ENCODE measurements at places on chromosomes 2 and 18. TPM values are rescaled to one million over a fixed set of nuclear protein-coding genes. Genes with fewer than 3 reads are reported as not detected.

- no peak for DNase-seq
Measured at GRCh38 chr2:96893289-96894150, 23.6 kb upstream of the SEMA4C start.

IMPA2 gene
- total RNA-seq, result 2.1 TPM

GRCh38 chr18:49766646-49767045 lies 46.7 kb downstream of the ACAA2 start:
- DNase-seq, result no peak

DNA sequence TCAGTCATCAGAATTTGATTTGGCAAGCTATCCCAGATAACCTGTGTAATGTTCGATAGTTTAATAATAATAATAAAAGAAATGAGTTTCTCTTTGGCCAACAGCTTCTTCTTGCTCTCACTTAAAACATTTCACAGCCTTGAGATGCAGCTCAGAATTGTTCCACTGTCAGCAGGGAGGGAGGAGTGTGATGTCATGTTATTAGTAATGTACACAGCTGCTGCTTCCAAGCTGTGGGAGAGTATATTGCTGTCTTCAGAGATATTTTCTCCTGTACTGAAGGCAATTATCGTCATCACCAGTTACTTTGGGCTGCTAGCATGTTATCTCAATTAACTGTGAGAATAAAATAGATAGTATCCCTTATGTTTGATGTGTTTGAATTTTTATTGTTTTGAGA lies 146.9 kb upstream of the MAP3K20 start:
- DNase-seq, result no peak

ZNF396 gene
- total RNA-seq, result 1.0 TPM

GRCh38 chr2:168316073-168316440 lies 68.7 kb upstream of the STK39 start:
- DNase-seq, result no peak

STON1 gene
- 0.63 TPM for total RNA-seq

DNA sequence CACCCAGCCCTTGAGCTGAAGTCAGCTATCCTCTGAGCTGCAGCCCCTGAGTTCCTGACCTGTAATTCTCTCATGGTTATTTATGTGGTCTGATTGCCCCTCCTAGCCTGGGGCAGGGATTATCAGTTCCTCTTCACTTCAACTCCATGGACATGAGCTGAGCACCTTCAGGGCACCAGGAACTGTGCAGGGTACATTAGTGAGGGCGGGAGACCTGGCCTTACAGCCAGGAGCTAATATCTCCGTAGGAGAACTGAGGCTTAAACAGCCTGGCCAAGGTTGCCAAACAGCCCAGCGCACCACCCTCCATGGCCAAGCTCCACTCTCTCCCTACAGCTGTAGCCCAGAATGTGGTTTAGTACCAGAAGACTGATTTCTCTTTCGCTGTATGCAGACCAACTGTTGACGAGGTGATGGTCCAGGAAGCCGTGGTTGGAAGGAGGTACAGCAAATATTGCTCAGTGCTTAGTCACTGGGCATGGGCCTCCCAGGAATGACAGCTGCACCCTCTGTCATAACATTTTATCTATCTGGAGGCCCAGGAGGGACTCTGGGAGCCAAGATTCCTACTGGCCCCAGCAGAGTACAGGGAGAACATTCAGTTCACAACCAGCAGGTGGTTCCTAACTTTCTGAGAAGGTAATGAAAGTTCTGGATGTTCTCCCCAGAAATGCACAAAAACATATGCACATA lies 228.7 kb upstream of the SIX2 start:
- DNase-seq, result no peak

- DNase-seq, result no peak
Measured at GRCh38 chr18:58525928-58526424, 102.9 kb downstream of the ALPK2 start.

DNA sequence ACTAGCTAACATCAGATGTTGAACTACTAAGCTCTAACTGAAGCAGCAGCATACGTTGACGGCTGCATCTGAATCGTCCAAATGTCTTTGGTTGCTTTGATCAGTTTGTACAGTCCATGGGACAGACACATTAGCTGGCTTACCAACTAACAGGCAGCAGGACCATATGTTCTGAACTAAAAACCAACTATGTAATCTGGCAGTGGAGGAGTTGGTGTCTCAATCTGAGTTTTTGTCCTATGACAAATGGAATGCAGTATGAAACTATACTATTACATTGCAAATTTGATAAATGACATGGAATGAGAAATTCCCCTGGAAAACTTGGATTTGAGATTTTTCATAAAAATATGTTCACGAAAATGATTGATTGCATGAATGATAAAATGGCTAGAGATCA lies 79.5 kb downstream of the EPHA4 start:
- DNase-seq, result no peak
